ENCODE measurements at places on chromosomes 1 and 21.

- peak; percentile 38 for DNase-seq
Observed at GRCh38 chr1:54229281-54229891, 29.4 kb downstream of the MRPL37 start.

GRCh38 chr1:44592208-44593145 lies 81.8 kb downstream of the TMEM53 start:
- no peak for DNase-seq

DNA sequence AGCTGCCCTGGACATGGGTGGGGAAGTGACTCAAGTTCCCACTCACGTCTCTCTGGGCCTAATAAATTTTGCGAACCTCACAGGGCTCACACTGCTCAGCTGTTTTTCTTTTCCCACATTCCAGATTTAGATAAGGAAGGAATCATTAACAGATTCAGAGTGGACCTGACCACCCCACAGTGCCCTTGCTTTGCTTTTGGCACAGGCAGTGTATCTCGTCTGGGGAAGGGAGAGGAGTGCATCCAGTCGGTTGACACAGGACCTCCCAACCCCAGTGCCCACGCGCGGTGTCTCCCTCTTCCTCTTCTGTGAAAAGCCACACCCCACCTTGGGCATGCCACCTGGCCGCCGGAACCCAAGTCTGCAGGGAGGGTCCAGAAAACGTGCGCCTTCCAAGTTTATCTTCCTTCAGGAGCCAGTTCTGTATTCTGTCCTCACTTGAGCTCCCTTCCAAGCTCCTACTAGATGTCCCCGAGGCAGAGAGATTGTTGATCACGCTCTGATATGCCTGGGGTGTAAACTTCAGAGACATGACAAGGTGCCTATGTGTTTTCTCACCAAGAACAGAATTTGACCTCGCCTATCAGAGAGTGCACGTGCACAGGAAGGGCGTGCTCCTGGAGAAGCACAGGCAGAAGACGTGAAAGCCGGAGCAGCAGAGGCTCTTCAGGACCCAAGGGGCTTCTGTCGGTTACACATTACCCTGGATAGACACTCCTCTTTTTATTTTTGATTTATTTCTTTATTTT lies 9.5 kb upstream of the SLC2A5 start:
- DNase-seq, result no peak

DNA sequence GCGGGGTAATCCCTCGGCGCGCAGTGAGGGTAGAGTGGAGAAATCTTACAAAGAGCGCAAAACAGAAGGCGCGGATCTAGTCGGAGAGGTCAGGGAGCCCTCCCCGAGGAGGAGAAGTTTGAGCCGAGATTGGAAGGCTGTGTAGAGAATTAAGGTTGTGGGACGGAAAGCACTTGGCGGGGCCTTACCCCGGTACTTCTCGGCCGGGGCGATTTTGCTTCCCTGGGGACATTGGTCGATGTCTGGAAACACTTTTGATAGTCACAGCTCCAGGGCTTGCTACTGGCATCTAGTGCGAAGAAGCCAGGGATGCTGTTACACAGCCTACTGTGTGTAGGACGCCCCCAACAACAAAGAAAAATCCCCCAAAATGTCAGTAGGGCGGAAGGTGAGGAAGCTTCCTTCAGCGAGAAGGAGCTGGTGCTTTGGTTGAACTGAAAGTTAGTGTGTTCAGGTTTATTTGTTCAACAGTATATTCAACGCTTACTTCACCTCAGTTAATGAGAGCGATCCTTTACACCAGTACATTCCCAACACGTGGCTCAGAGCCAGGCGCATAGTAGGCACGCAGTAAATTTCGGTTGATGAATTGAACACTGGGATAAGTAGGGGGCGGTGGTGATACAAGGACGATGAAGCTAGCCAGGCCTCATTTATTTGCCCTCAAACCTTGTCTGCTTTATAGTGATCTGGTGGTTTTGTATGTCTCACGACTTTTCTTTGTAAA lies 807 bp downstream of the CEP85 start:
- no peak for DNase-seq

GRCh38 chr1:223200903-223201302 lies 57.9 kb upstream of the TLR5 start:
- no peak for DNase-seq

GRCh38 chr1:239394107-239394506 lies 7.7 kb downstream of the CHRM3 start:
- DNase-seq, result no peak

DNA sequence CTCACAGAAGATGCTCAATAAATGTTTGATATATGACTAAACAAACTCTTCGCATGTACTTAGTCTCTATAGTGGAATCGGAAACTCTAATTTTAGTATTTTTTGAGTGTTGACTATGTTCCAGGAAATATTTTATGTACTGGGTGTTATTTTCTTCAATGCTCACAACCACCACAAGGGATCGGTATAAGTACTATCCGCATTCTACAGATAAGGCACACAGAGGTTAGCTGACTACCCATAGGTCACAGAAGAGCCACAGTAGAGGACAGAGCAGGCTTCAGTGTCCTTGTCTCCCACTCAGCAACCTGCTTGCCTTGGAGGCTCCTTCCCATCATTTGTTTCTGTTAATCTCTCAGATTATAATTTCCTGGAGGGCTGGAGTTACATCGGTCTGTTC lies 451.3 kb downstream of the OMA1 start:
- DNase-seq, result no peak

GRCh38 chr1:154871374-154871773 lies 1.3 kb upstream of the KCNN3 start:
- no peak for DNase-seq

GRCh38 chr1:185087101-185087500 lies 41.7 kb downstream of the RNF2 start:
- DNase-seq, result no peak

- no peak for DNase-seq
Observed at GRCh38 chr1:143736562-143736961, 235.2 kb downstream of the FAM72C start.

DNA sequence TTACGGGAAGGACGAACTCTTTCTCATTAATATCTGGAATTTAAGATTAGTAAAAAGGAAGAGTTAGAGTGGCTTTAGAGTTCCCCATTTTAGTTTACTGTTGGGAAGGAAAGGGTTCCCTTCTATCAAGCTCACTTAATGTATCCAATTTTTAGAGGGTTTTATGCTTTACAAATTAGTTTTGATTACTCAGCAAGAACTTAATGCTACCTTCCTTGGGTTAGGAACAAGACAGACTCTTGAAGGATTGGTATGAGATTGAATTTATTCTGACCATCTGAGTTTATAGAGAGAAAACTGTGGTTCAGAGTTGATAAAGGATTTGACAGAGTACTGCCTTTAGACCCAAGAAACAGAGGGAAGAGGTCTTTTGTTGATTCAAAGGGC lies 29.5 kb upstream of the RGS4 start:
- no peak for DNase-seq

GRCh38 chr1:116324411-116324810 lies 48.6 kb upstream of the ATP1A1 start:
- no peak for DNase-seq

DNA sequence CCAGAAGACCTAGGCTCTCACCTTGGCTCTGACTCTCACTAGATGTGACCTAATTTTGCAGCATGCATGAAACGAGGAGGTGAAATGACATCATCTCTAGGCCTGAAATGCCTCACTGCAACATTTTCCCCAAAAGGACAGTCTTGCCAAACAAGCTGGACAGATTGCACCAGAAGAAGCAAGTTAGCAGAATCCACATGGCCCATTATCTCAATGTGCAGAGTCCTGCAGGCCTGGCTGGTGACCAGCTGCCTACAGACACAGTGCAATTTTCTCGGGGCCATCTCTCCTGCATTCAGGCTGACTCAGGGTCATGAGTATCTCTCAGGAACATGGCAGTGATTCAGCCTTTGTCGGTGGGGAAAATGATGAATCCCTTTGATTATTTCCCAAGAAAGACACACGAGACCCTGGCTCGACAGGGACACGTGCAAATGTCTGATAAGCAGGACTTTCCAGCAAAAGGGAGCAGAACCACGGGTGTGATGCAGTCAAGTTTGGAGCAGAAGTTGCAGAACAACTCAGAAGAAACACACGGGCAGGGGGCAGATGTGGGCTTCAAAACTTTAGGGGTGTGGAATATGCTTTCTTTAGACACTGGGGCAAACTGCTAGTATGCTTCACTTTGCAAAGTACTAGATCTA lies 38.7 kb downstream of the TRIM67 start:
- no peak for DNase-seq

All from T-helper 2 cell (primary cell).